ENCODE measurements at places on chromosomes 3 and 15.

DNA sequence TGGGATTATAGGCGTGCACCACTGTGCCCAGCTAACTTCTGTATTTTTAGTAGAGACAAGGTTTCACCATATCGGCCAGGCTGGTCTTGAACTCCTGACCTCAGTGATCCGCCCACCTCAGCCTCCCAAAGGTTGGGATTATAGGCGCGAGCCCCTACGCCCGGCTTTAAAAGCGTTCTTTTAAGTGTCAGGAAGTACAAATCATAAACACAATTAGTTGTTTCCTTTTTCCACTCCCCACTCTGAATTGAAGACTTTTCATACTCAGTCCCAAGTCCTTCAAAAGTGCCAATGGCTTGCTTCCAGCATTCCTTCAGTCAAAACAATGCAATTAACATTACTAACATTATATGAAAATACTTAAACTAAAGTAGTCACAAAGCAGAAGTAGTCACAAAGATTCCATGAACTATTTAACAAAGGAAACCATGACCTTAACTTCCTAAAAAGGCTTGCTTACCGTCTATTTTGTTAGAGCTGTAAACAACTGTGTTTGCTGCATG is 8.1 kb downstream of the WDR82 start:
- no peak for DNase-seq

- DNase-seq = no peak
Observed at GRCh38 chr3:39295184-39295775, 15.4 kb upstream of the CX3CR1 start.

DNA sequence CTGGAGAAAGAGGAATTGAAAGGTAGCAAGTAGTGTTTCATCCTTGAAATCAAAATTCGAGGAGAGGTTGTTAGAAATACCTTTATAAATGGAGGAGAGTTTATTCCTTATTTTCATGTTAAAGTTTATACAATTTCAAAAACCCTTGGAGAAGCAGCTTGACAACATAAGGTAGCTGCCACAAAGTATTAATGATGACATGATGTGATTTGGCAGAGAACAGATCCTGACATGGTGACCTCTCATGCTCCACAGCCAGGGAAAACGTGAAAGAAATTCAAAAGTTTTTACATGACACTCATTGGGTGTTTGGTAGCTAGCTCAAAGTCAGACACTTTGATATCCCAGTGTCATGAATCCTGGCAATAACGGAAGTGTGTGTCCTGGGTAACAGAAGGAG is 320.8 kb downstream of the GBE1 start:
- no peak for DNase-seq

DNA sequence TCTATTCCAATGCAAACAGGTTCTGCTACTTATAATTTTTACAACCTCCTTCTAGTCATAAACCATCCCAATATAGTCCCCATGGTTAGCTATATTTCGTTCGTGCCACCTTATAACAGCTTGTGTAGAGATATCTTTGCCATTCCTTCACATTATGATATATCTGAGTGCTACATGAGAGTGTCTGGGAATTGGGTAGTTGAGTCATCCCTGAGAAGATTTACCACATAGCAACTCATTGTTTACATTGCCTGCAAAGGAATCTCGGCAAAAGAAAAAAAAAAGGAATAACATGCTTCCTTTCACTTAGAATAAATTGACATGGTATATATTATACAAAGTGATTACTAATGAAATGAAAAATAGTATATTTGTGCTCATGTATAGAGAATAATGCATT is 86.0 kb upstream of the VGLL3 start:
- no peak for DNase-seq

DNA sequence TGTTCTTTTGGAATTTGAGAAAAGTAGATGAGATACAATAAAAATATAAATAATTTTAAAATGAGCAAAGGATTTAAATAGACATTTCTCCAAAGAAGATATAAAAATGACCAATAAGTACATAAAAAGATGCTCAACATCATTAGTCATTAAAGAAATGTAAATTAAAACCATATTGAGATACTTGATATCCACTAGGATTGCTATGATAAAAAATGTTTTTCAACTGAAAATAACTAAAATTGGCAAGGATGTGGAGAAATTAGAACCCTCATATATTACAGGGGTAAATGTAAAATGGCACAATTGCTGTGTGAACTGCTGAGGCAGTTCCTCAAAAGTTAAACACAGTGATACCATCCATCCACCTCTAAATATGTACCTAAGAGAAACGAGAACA is 38.8 kb downstream of the LRRFIP2 start:
- no peak for DNase-seq

DNA sequence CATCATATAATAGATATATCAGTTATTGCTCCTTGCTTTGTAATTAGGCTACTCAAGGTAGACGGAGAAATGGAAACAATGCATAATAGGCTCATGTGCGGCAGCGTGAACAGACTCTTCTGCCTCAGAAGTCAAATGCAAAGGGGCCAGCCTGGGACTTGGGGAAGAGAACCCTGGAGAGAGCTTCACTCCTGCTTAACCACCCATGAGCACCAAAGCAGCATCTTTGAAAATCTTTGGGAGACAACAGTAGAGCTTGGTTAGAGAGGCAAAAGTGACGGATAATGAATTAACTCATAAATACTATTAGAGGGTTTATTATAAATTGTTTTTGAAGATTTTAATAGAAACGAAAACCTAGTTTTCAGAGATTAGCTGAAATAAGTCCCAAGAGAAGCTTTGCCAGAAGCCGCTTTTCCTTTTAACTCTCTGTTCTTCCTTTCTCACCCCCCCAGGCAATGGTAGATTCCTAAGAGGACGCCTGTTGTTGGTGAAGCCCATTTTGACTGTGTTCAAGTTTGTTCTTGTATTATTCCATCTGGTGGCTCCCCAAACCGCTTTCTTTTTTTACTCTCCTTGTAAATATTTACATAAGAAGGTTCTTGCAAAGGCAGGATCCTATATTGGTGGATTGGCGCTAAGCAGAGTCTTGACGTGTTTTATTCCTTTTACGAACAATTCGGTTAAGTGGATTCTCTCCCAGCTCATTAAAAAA is 196.0 kb upstream of the TPRG1 start:
- no peak for DNase-seq

DNA sequence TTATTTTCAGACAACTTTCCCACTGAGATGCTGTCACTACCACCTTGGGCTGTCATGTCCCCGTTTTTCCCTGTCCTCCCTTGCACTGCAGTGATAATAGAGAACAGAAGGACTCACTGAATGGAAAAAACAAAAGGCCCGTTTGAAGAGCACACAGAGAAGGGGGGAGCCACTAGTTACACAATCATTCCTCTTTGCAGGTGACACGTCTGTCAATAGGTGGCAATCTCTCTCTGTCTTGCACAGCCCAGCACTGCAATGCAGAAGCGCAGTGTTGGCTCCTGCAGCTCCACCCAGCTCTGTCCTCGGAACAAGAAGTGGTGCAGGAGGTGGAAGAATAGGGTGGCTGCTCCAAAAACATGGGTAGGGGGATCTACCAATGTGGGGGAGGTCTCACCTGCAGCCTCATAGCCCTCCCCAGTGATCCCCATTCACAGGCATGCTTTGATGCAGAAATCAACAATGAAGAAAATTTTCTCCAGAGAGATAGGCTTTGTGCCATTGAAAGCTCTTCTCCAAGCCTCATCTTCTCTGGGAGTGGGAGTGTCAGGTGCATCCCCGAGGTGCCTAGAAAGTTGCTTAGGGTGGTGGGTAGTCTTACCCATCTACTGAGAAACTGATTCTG is 31.8 kb downstream of the FSTL1 start:
- no peak for DNase-seq

- no peak for DNase-seq
Observed at GRCh38 chr3:189776149-189776824, 145.1 kb downstream of the TP63 start.

GRCh38 chr3:80187981-80188380 is 420.2 kb upstream of the ROBO1 start:
- DNase-seq = no peak

GRCh38 chr3:158702815-158703481 is 29.3 kb downstream of the RARRES1 start:
- DNase-seq = no peak

GRCh38 chr3:14113965-14114635 is 10.6 kb downstream of the CHCHD4 start:
- no peak for DNase-seq

DNA sequence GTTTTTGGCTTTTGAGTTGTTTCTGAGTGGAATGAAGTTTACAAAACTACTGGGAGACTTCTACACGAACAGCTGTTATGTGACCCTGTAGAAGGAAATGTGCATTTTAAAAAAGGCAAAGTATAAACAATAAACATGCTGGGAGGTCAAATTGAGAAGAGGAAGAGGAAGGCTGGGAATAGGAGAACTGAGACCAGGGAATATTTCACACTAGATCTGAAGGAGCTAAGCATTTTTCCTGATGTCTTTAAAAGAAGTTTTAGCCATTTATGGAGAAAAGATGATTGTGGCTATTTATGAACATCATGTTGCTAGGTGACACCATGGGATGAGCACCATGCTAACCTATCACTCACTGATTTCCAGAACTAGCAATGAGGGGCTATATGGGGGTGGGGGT is 76.3 kb upstream of the FAM98B start:
- DNase-seq = peak; percentile 15

- no peak for DNase-seq
Observed at GRCh38 chr15:57736591-57736990, 30.1 kb downstream of the POLR2M start.

GRCh38 chr3:120688121-120688520 is 6.1 kb upstream of the HGD start:
- DNase-seq = no peak

GRCh38 chr3:161498259-161498921 is 1.8 kb downstream of the OTOL1 start:
- DNase-seq = no peak

DNA sequence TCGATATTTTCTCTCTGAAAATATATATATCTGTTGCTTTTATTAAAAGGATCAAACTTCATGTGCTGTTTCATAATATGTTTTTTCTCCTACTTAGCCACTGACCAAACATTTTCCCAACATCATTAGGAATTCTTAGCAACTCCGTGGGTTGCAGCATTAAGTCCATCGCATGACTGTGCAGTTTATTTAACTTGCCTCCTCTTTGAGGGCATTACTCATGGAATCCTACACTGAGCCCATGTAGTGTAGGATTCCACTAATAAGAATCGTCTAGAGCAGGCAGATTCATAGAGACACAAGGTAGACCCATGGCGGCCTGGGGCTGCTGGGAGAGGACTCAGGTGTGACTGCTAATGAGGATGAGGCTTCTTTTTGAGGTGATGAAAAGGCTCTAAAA is 49.3 kb downstream of the CMTM6 start:
- no peak for DNase-seq

GRCh38 chr3:15152184-15152583 is 53.2 kb upstream of the RBSN start:
- no peak for DNase-seq

DNA sequence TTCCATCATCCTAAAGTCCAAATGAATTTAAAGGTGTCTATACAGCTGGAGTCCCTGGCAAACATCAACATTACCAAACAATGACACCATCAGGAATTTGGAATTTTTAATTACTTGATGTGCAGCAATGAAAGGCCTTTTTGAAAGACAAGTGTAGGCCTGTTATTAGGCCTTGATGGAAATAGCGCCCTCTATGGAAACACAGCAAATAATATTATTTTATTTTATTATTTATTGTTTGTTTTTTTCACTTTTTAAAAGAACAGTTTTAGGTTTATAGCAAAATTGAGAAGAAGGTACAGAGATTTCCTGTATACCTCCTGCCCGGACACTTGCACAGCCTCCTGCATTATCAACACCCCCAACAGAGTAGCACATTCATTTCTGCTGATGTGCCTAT is 18.1 kb upstream of the OR5AC2 start:
- no peak for DNase-seq

DNA sequence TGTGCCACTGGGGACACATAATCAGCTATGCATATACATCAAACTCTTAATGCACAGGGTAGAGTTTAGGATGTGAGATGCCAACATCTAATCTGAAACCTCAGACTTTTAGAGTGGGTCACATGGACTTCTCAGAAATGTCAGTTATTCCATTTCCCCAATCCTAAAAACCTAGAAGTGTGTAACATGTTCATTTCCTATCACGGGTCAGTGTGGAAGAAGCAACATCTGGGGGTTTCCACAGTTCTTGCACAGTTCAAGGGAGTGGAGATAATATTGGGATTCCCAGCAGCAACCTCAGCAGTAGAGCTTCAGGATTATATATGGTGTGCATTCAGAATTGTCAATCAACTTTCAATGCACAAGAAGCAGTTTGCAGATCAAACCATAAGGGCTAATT is 44.4 kb upstream of the SPRED1 start:
- no peak for DNase-seq

DNA sequence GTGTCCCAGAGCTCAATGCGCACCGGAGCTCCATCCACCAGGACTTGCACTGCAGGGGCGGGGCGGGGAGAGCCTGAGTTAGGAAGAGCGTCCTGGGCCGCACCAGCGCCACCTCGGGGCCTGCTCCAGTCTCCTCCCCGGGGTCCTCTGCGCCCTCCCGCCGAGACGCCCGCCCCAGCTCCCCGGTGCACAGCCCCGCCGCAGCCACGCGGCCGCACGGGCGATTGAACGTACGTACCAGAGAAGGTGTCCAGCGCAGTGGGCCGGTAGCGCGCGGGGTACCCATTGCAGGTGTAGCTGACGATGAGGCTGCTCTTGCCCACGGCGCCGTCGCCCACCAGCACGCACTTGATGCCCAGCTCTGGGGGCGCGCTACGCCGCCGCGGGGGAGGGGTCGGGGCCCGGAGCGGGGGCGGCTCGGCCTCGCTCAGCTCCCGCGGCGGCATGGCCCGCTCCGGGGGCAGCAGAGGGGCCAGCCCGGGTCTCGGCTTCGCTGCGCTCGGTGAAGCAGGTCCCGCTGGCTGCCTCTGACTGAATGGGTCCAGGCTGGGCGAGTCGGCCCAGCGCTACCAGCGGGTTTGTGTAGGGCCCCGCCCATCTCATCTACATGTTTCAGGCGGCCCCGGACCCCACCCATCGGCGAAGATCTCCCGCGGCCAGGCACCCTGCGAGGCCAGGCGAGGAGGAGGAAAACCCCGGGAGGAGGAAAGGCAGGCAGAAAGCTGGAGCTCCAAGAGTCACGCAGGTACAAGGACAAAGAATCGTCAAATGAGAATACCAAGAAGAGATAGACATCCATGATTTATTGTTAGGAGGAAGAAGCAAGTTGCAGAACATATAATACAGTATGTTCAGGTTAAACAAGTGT is at the start of gene RHOV:
Gene RHOV (minus strand): TSS at position 541 of the 868 bp plus-strand sequence. CDS start 95 bp downstream, at position 446.
- peak; percentile 51 for DNase-seq

DNA sequence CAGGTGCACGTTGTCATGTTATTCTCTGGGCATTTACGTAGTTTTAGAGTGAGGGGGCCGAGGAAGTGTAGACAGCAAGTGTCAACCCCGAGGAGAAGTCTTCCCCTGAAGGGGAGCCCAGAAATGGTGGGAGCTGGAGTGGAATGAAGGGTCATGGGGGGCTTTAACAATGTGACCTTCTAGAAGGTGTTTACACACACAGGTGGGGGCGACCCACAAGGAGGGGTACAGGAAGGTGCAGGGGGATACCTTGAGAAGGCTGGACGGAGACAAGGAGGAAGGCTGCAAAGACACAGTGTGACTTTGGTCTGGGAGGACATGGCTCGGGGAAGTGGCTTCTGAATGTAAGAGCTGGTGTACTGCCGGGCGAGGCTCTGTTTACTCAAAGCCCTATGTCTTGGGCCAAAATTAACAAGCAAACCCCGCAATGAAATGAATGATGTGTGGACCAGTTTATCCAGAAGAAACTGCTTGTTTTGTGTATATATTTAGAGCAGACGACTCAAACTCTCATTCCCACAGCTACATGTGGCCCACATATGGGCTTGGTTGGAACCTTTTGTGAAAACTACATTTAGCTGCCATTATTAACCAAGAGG is 18.7 kb downstream of the TRPM1 start:
- DNase-seq = no peak

Data from renal cortex interstitium (tissue), 15 donors.